ENCODE measurements at places on chromosomes 16 and 17.
A peak's percentile ranks its signal among the peaks of the same experiment; 100 is the strongest.

DNA sequence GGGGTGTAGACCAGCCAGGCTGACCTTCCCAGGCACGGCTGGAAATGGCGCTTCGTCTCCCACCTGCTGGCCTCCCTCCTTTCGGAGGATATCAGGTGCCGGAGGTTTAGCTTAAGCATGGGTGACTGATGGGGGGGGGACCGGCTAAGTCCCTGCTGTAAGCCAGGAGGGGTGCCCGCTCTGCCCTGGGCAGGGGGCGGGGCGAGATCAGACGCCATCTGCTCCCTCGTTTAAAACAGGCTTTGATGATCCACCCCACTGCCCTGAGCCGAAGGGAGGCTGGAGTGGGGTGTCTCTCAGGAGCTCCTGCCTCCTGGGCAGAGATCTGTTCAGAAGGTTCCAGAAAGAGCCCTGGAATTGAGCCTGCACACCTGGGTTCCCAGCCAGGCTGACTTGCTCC is 26.0 kb downstream of the C16orf74 start:
- H3K36me3 ChIP-seq = no peaks in the 10 kb centered on the region
- no peak overlapping the region for H3K4me3 ChIP-seq
- no peaks in the 10 kb centered on the region for H3K4me1 ChIP-seq
- no peak overlapping the region for H3K27ac ChIP-seq

- H3K36me3 ChIP-seq = peaks cover 18% of the 10 kb centered on the region
- H3K4me3 ChIP-seq = no peak overlapping the region
- no peaks in the 10 kb centered on the region for H3K27me3 ChIP-seq
- H3K27ac ChIP-seq = no peak overlapping the region
- DNase-seq = no peak
Measured at GRCh38 chr17:208429-208828, 27.0 kb upstream of the DOC2B start.

- DNase-seq = no peak
- no peak overlapping the region for H3K27ac ChIP-seq
- H3K36me3 ChIP-seq = no peaks in the 10 kb centered on the region
- H3K4me1 ChIP-seq = peaks cover 17% of the 10 kb centered on the region
- H3K4me3 ChIP-seq = no peak overlapping the region
- peaks cover 26% of the 10 kb centered on the region for H3K27me3 ChIP-seq
Measured at GRCh38 chr17:10022416-10022815, 117.3 kb upstream of the RCVRN start.

GRCh38 chr17:15341966-15342365 is 569 bp upstream of the TEKT3 start:
- H3K36me3 ChIP-seq = no peaks in the 10 kb centered on the region
- H3K27me3 ChIP-seq = peaks cover 40% of the 10 kb centered on the region
- no peak overlapping the region for H3K27ac ChIP-seq

- no peaks in the 10 kb centered on the region for H3K36me3 ChIP-seq
- H3K27ac ChIP-seq = no peak overlapping the region
- H3K4me3 ChIP-seq = no peak overlapping the region
- H3K4me1 ChIP-seq = peaks cover 10% of the 10 kb centered on the region
- DNase-seq = no peak
Measured at GRCh38 chr16:4244254-4245076, 2.6 kb upstream of the SRL start.

DNA sequence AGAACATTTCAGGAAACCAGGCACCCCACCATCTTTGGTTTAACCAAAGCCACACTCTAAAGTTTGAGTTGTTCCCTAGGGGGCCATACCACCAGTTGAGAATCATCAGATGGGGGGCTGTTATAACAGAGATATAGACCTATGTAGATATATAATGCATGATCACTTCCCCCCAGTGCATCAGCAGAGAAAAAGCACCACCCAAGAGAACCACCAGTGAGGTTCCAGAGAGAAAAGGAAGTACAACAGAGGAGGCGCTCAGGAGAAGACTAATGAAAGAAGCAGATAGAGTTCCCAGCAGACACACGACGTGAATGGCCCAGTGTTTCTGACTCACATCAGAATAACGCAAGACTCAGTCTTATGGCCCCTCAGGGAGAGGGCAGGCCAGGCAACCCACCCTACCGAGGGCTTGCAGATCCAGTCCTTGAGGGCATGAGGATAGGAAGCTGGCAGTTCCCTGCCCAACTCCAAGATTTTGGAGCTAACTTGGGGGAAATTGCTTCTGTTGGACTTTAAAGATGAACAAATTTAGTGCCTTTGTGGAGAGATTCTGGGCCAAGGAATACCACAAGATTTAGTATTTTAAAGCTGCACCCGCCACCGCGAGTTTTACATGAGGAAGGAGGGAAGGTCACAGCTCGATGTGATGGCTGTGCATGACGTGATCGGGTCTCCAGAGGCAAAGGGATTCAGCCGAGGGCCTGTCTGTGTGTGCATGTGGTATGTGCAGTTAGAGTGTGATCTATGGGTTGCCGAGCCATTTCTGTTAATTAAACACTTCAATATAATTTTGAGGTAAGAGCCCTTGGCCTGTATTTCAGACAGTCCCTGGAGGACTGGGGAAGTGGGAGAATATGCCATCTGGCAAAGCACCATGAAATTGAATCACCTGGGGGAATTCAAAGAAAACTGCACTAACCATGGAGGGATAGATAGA is 53.1 kb downstream of the AIPL1 start:
- H3K36me3 ChIP-seq = no peaks in the 10 kb centered on the region
- no peak overlapping the region for H3K4me3 ChIP-seq
- no peak overlapping the region for H3K27ac ChIP-seq
- no peak for DNase-seq

DNA sequence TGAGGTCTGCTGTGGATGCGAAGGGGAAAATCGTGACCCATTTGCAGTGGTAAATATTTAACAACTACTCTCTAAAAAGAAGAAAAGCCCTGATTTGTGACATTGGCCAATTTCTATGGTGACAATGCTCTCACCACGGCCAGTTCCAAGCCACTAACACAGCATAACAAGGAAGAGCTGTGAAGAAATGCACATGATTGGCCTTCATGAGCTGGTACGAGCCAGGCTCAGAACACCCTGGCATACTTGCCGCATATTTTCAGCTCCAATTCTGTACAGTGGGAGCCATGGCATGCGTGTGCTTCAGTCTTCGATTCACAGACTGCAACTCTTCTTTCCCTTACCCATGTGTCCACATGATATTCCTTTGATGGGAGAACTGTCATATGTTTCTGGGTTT is 363.9 kb upstream of the CDH5 start:
- no peaks in the 10 kb centered on the region for H3K4me1 ChIP-seq
- no peak overlapping the region for H3K4me3 ChIP-seq
- no peak for DNase-seq
- H3K36me3 ChIP-seq = no peaks in the 10 kb centered on the region

- no peaks in the 10 kb centered on the region for H3K27me3 ChIP-seq
- H3K36me3 ChIP-seq = peaks cover 3% of the 10 kb centered on the region
- DNase-seq = no peak
- H3K4me3 ChIP-seq = no peak overlapping the region
- H3K27ac ChIP-seq = no peak overlapping the region
Measured at GRCh38 chr16:70434484-70435260, 4.2 kb downstream of the ST3GAL2 start.

DNA sequence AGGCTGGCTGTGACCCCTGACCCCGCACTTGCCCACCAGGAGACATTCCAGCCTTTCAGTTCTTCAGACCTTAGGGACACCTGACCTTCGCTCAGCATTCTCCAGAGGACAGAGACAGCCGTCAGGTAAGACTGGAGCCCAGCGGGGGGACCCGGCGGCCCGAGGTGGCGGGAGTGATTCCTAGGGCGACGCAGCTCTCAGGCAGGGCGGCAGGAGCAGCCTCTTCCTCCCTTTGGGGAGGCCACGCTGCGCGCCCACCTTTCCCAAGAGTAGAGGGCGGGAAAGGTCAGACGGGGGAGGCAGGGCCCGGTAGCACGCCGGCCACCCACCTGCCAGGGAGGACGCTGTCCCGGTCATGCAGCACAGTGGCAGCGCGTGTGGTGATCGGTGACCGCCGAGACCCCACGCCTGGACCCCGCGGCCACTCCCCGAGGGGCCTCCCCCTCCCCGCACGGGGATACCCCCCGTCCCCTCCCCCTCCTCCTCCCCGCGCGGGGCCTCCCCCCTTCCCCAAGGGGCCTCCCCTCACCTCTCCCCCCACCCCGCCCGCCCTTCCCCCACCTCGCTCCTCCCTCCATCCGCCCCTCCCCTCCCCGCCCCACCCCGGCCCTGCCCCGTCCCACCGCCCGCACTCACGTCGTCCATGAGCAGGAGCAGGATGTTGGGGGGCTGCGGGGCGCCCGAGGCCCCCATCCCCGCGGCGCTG is 472 bp downstream of the GALNS start:
- peaks cover 12% of the 10 kb centered on the region for H3K4me1 ChIP-seq
- no peaks in the 10 kb centered on the region for H3K27me3 ChIP-seq
- peak overlapping the region; percentile 95 for H3K4me3 ChIP-seq
- peak overlapping the region; percentile 62 for H3K27ac ChIP-seq
- DNase-seq = no peak

DNA sequence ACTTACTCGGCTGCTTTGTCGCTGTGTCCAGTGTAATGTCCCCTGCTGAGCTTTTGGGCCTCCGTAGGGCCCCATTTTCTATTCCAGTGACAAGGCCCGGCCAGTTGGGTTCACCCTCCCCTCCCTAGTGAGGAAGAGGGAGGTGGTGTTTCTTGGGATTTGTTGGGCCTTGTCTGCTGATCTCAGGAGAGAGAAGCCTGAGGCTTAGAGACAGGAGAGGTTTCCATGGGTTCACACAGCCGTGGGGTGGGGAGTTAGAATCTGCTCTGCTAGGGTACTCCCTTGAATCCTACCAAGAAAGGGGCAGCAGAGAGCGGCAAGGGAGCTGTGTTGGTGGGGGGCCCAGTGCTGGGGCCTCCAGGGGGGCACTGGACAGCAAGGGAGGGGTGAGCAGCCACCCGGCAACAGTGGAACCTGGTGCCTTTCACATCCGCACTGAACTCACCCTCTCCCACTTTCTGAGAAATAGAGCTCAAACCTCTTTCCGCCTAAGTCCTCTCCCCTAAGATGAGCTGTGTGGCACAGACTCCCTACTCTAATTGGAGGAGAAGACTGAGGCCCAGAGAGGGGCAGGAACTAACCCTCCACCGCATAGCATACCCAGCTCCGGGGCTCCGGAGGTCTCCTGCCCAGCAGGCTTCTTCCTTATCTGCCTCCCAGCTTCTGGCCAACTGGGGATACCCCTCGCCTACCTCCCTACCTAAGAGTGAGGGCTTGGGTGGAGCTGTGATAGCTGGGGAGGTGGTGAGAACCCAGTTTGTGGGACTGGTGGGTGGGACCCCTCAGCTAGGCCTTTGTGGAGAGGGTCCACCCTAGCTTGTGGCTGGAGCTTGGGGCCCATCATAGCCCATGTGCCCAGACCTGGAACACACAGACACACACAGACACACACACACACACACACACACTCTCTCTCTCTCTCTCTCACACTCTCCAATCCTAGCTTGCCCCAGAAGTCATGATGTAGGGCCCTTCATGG is 6.8 kb downstream of the TBKBP1 start:
- DNase-seq = no peak
- no peaks in the 10 kb centered on the region for H3K4me1 ChIP-seq
- H3K27me3 ChIP-seq = no peaks in the 10 kb centered on the region
- H3K27ac ChIP-seq = no peak overlapping the region
- no peak overlapping the region for H3K4me3 ChIP-seq

GRCh38 chr17:78865682-78866390 is 25.2 kb upstream of the USP36 start:
- DNase-seq = peak; percentile 74
- no peak overlapping the region for H3K27ac ChIP-seq
- H3K4me3 ChIP-seq = no peak overlapping the region
- peaks cover 18% of the 10 kb centered on the region for H3K36me3 ChIP-seq
- no peaks in the 10 kb centered on the region for H3K27me3 ChIP-seq

DNA sequence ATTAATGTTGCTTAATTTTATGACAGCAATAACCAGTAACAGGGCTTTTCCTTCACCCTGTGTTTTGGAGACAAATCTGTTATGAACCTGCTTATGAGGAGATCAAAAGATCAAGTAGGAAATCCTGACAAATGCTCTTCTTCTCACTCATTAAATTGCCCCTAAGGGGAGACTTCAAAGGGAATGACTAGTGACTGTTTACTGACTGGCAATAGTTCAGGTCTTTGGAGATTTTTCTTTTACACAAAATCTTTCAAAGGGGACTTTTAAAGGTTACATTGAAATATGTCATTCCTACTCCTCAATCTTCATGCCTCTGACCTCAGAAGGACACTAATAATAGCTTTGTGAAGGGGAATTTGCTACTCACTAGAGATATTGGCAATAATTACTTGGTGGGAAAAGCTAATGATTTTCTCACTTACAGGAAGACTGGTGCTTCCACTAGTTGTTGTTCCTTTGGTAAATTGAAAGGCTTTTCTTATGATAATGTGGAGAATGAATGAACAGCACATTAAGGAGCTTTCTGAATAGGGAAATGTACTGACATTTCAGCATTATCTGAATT is 292.9 kb upstream of the CA10 start:
- no peak for DNase-seq
- no peak overlapping the region for H3K4me3 ChIP-seq
- H3K4me1 ChIP-seq = no peaks in the 10 kb centered on the region
- no peaks in the 10 kb centered on the region for H3K36me3 ChIP-seq
- H3K27me3 ChIP-seq = no peaks in the 10 kb centered on the region

DNA sequence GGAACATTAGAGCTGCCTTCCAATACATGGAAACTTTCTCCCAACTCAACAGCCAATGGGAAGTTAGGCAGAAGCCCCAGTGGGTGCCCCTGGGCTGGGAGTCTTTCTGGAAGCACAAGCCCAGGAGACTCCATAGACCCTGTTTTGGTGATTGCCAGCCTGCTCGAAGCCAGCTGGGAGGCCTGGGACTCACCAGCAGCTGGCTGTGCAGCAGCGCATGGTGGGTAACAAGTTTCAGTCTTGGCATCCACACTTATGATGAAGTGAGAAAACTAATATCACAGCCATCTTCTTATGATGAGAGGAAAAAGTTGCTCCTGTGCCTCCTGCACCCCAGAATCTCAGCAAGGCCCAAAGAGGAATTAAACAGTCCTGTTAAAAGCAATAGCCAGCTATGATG is 522.5 kb upstream of the CDH5 start:
- H3K27me3 ChIP-seq = peaks cover 14% of the 10 kb centered on the region
- no peak overlapping the region for H3K4me3 ChIP-seq
- DNase-seq = no peak

DNA sequence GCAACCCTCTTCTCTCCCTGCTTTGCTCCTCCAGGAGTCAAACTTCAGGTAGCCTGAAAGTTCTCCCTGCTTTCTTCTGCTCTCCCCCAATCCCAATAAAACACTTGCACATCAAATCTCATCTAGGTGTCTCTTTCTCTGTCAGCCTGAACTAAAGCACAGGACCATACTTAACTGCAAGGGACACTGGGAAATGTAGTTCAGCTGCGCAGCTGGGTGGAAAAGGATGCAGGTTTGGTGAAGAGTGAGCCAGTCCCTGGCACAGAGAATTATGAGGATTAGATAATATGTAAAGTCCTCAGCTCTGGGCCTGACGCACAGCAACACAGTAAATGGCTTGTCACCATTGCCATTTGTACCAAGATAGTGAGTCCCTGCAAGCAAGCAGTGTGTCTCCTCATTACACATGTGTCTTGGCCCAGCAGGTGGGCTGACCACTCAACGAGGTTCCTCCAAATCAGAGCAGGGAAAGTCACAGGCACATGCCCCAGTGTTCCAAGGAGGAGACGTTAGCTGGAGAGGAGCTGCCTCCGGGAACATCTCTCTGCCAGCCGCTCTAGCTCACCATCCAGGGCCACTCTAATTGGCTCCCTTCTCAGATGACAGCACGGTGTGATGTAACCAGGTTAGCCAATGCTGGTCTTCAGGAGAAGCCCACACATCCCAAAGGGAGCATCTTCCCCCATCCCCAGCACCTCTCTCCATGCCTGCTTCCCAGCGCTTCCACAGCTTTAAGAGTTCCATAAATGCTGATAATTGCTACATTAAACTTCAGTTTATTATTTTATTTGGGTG is 29.7 kb upstream of the IRX3 start:
- H3K36me3 ChIP-seq = no peaks in the 10 kb centered on the region
- peaks cover 26% of the 10 kb centered on the region for H3K27me3 ChIP-seq
- no peak overlapping the region for H3K4me3 ChIP-seq
- H3K27ac ChIP-seq = no peak overlapping the region

Data from progenitor cell of endocrine pancreas (in vitro differentiated cells).